ELF-1 (cell line): ENCODE measurements at places on chromosomes 6 and 20.

DNA sequence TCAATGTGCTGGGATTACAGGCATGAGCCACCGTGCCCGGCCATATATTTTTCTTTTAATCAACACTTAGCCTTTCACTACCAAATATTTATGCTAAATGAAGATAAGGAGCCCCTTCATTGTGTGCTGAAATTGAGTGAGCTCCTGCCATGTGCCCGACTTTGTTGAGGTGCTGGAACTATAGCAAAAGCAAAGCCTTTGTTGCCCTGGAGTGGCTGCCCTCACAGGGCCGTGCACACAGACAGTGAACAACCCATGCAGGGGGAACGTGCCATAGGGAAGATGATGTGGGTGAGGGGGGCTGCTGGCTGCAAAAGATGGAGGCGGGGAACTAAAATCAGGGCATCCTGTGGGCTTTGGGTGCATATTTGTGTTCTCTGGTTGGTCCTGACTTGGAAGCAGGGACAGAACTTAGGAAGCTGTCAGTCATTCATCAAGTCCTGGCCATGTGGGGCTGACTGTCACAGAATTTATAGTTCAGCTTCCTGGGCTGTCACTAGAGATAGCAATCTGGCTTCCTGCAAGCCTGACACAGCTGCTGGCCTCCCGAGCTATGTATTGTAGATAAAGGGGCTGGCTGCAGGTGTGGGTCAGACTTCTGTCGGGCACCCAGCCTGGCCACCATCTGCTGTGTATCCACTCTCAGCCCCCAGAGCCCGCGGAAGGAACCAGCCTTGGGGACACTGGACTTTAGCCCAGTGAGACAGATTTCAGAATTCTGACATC is 56.8 kb upstream of the MPC1 start:
- DNase-seq, result no peak

DNA sequence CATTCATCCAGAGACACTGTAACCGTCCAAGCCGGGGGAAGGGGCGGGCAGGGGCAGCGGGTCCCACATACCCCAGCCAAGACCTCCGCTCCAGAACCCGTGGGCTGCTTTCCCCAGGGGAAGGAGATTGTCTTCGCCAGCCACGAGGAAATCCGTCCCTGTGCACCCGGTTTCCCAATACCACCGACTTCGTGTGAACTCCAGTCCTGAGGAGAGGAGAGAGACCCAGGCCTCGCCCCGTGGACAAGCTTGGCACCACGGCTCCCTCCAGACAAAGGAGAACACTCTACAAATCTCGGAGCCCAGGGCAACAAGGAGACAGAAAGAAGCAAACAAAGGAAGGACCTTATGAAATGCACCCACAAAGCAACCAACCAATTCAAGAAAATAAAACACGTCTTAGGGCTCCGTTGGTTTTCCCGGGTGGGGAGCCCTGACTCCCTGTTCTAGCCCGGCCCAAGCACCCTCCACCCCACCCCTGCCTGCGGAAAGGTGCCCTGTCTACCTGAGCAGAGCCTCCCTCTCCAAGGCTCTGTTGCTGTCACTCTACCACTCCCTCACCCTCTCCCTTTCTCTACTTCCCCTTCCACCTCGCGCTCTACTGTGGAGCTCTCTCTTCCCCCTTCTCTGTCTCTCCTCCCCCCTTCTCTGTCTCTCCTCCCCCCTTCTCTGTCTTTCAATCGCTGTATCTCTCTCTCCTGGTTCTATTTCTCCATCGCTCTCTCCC is 1382.8 kb upstream of the DEFB115 start:
- DNase-seq, result no peak

DNA sequence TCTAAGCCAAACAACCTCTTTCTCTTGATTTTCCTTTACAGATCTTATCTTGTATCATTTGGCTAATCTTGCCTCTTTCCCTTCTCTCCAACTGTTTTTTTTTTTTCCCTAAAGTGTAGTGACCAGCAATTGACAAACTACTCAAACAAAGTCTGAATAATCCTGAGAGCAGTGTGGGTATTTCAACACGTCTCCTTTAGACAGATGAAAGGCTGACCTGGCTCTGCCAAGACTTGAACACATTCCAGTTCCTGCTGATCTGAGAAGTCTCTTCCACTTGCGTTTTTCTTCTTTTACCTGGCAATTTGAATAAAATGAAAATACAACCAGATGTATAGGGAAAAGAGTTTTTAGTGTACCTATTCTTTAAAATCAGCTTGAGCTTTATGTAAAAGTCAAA is 168.4 kb downstream of the GJA10 start:
- no peak for DNase-seq

GRCh38 chr20:18653736-18654447 is 66.0 kb downstream of the DTD1 start:
- no peak for DNase-seq

DNA sequence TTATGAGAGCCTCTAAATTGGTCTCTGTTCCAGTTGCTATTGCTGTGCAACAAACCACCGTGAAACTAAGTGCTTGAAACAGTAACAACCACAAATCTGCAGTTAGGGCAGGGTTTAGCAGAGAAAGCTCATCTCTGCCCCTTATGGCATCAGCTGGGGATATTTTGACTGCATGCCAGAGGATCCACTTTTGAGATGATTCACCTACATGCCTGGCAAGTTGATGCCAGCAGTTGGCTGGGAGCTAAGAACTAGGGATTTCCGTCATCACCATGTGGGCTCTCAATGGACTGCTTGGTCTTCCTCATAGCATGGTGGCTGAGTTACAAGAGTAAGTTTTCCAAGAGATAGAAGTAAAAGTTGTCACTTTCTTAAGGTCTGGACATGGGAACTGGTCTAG is 35.1 kb downstream of the PLCB4 start:
- no peak for DNase-seq

GRCh38 chr20:24823176-24823784 is 125.8 kb upstream of the CST7 start:
- no peak for DNase-seq

DNA sequence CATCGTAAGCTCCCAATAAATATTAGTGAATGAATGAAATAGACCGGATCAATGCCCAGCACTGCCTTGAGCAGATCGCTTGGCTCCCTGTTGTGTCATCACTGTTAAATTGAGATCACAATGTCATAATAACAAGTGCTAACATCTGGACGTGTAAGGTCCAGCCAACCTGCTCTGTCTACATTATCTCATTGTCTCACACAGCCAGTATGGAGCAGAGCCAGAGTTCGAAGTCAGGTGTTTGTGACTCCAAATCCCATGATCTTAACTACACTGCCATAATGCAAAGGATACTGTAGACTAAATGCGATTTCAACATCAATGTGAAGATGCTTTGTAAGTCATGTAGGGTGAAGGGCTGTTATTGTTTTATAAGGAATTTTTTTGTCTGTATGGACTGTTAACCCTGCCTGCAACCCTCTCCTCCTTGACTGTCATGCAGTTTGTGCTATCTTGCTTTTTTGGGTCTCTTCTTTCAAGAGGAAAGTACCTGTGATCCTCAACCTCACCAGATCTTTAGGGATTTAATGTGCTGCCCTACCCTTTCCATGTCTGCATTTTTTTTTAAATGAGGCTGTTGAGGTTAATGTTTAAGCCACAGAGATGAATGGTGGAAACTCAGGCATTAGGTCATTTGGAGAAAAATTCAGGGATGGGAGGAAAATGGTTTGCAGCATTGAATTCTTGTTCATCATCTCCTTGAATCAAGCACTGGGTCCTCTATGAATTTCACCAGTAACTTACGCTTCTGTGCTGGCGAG is 49.0 kb upstream of the OCSTAMP start:
- DNase-seq, result no peak

DNA sequence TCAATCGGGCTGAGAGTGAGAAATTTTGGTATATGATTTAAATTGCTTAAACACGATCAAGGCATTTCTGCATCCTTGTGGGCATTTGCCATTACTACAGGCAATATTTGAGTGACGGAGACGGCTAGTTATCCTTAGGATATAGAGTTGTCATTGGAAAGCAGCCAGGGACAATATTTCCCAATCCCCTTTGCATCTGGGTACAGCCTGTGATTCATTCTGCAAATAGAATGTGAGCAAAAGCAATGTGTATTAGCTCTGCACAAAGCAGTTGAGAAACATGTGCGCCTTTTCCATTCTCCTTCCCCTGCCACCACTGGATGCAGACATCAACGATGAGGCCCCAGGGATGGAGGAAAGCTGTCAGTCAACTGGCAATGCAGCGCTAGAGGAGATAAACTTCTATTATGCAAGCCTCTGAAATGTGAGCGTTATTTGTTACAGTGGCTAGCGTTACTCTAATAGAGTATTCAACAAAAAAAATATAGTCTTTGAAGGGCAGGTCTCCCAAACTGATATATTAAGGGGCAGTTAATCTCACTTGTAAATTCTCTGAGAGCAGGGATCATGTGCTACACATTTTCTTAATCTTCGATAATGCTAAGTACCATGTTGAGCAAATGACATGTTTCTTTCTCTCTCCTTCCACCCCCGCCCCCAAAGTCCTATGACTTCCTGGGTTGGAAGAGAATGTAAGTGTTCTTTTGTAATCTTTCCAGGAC is 37.1 kb upstream of the NCOA3 start:
- no peak for DNase-seq

- DNase-seq, result no peak
These were observed 54.5 kb downstream of the STMND1 start for GRCh38 chr6:17156112-17156921.
